Lower leg skin (tissue), 4 donors: ENCODE measurements at places on chromosomes 11 and 22. TPM values are rescaled to one million over a fixed set of nuclear protein-coding genes. Genes with fewer than 3 reads are reported as not detected.

Gene CREB3L1
- total RNA-seq = 0.46 TPM

Gene CCDC188
- total RNA-seq = not detected

Gene MDK
- 6.0 TPM for total RNA-seq

Gene RIBC2
- total RNA-seq = 1.5 TPM

Gene MYOD1
- not detected for total RNA-seq

Gene OLFML1
- 1.4 TPM for total RNA-seq

Gene ADM
- total RNA-seq = 385 TPM

Gene DCDC1
- total RNA-seq = not detected
